ENCODE measurements at places on chromosomes 7 and 10.
A peak's percentile ranks its signal among the peaks of the same experiment; 100 is the strongest.

- DNase-seq = no peak
Measured at GRCh38 chr7:97685952-97686351, 45.9 kb upstream of the TAC1 start.

DNA sequence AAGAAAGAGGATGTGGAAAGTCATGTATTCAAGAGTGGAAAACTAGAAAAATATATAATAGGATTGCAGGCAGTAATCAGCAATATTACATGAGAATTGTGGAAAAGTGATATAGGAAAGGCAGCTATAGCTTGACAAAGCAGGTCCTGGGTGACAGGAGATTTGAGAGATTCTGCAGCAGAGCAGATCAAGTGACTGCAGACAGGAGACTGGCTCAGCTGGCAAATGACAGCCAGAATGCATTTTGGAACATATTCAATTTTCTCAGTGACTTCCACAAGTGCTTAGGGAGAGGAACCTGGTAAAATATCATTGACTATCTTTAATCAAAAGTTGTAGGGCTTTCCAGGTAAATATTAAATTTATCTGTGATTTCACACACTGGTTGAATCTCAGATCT lies 260.5 kb upstream of the CACNA2D1 start:
- DNase-seq = no peak

GRCh38 chr7:153523320-153524015 lies 528.7 kb upstream of the DPP6 start:
- DNase-seq = no peak

DNA sequence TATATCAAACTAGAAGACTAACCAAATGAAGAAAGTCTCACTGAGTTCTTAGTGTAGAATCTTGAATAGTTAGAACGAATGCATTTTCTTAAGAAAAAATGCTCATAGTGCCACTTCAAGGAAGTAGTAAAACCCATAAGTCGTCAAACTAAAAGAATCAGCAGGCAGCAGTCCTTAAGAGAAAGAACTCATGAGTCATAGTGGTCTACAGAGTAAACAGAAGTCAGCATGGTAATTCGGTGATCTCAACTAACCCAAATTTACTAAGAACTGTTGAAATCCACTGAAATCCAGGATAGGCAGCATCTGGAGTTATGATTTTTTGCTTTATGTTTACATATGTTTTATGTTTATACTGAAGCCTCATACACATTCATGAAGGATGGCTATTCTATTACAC lies 256.2 kb downstream of the LHFPL3 start:
- no peak for DNase-seq

- DNase-seq = no peak
Measured at GRCh38 chr7:2509298-2509906, 10.2 kb upstream of the LFNG start.

- DNase-seq = peak; percentile 27
Measured at GRCh38 chr7:135678612-135679575, 16.6 kb downstream of the STMP1 start.

DNA sequence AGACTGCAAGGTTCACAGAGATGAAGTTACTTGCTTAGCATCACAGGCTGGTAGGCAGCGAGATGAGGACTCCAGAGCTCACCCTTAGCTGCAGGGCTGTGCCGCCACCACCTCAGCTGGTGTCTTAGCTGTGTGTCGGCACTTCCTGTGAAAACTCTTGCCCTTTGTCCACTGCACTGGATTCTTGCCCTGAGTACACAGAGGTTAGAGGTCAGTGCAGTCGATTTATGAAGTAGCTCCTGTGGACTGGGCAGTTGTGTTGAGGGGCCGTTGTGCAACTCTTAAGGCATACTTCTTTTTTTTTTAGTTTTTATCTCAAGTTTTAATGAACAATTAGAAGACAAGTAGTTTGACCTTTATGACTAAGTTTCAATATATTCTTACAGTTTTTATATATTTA lies 10.6 kb downstream of the NDUFB2 start:
- DNase-seq = no peak

All from AG08396 (cell line).